Epithelial cell of umbilical artery (primary cell): ENCODE measurements at places on chromosomes 2 and 18. TPM values are rescaled to one million over a fixed set of nuclear protein-coding genes. Genes with fewer than 3 reads are reported as not detected.

The MYO5B gene
- under 0.01 and 1.1 TPM in 2 replicates for total RNA-seq

The ASAP2 gene
- total RNA-seq = 41.5 and 52.3 TPM in 2 replicates

The EVX2 gene
- not detected in 2 replicates for total RNA-seq

The MAPRE3 gene
- 0.65 and 1.1 TPM in 2 replicates for total RNA-seq

The BOK gene
- 34.4 and 43.9 TPM in 2 replicates for total RNA-seq
